ENCODE measurements at places on chromosomes 11 and 22.

- DNase-seq = no peak
These were observed 119.7 kb downstream of the KIRREL3 start for GRCh38 chr11:126880872-126881271.

DNA sequence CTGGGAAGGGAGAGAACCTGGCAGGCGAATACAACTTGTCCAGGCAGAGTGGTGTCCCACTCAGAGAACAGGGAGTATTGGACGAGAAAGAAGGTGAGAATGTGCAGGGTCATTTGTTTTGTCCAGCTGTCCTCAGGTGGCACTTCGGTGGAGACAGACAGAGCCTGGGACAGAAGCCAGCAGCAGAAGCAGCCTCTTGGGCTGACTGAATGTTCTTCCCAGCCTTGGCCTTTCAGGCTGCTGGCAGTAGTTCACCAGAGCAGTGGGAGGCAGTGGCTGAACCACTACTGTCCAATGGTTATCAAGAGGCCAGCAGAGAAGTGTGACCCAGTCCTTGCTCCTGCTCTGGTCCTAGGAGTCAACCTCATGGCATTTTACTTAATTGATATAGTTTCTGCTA, 331.1 kb upstream of the NARS2 start:
- DNase-seq = no peak

GRCh38 chr11:61102667-61103571, 630 bp downstream of the CD5 start:
- DNase-seq = no peak

DNA sequence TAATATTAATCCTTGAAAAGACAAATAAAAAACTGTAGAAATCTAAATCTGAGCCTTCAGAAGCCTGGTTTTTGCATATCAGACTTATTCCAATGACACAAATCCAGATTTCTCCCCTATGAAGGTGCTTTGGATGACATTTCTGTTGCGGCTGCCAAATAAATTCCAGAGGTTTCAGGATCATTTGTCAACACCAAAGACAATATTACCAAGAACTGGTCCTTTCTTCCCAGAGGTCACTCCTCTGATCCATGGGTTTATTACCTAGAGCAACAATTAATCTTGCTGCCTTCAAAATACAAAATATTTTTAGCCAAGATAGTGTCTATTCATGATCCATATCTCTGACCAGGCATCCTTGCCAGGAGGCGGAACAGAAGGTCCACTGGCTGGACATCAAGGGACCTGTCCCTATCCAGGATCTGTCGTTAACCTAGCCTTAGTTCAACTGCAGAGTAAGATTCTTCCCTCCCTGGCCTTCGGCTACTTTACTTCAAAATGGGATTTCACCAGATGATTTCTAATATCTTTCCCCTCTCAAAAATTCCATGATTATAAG, 4.9 kb downstream of the CADM1 start:
- DNase-seq = no peak

All from adipocyte (in vitro differentiated cells).